ENCODE measurements at places on chromosomes 6 and 20.

- no peak for DNase-seq
These were observed 79.5 kb downstream of the CTNNBL1 start for GRCh38 chr20:37773291-37773826.

DNA sequence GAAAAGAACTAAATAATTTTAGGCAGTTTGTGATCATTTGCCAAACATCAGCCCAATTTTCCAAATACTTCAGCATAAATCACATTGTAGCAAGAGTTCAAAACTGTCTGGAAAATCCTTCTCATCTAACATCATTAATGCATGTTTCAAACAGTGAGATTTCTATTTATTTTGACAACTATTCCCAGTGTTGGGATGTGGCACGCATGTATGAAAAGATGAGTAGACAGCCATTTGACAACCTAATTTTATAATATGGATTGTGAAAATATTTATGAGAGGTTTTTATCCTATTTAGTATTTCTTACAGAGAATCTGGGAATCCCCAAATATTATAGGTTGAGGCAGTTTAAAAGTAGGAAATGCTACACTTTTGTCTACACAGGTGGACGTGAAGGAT lies 357.6 kb upstream of the ARID1B start:
- no peak for DNase-seq

- DNase-seq: no peak
These were observed 263.6 kb downstream of the EYA4 start for GRCh38 chr6:133504761-133505160.

- no peak for DNase-seq
These were observed 272.5 kb downstream of the BTBD9 start for GRCh38 chr6:38367231-38367630.

DNA sequence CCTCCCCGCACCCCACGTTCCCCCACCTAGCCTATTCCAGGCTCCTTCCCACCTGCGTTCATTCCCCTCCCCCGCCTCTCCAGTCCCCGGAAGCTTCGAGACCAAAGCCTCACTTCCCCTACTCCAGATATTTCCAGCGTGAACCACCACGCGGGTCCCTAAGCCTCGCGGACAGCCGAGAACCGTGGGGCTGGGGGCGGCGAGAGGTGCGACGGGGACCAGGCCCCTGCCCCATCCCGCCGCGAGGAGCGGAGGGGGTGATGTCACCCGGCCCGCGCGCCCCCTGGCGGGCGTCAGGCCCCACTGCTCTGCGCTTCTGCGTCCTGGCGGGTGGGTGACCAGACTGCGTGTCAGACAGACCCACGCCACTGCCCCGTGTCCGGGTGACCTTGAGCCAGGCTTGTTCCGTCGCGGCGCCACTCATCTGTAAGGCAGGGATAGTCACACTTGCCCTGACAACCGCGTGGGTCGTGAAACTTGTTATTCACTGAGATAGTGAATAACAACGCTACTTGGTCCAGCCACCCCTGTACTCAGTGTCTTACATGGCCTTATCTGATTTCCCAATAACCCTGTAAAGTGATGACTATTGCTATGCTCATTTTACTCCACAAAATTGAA lies 9.0 kb upstream of the HSP90AB1 start:
- no peak for DNase-seq

GRCh38 chr6:167574431-167575151 lies 249.7 kb downstream of the TTLL2 start:
- no peak for DNase-seq

DNA sequence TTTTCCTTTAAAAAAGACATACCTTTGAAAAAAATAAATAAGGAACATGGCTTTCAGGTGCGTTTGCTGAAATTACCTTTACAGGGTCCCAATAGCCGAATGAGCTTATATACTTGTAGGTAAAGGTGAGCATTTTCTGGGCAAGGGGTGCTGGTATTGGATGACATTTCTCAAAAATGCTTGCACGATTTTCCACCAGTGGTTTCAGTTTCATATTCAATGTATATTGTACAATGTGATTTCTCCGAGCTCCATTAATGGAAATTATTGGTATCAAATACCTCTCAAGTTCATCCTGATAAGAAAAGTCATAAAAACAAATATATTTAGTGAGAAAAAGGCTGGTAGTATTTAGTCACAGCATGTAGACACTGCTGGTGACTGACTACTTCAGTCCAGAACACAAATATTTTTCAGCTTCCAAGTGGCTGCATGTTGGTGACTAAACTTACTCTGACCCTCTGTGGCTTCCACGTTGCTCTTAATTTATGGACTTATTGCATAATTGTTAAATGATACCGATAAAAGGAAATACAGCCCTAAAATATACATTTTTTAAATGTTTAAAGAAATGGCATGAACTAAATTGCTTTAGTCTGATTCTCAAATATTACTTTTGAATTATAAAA lies 32.9 kb upstream of the ZBTB24 start:
- DNase-seq: no peak

DNA sequence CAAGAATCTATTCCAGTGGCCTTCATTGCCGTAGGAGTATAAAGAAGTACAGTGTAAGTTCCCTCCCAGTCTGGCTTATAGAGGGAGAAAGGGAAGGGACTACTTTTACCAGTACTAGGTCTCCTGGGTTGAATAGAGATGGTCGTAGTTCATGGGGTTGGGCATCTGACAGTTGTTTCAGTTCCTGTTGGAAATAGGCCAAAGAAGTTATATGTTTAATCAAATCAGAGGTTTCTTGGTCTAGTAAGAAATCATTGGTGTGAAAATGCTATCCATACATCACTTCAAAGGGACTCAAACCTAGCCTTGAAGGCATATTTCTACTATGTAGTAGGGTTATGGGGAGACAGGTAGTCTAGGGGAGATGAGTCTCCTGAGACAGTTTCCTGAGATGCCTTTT lies 45.6 kb upstream of the MAN1A1 start:
- no peak for DNase-seq

DNA sequence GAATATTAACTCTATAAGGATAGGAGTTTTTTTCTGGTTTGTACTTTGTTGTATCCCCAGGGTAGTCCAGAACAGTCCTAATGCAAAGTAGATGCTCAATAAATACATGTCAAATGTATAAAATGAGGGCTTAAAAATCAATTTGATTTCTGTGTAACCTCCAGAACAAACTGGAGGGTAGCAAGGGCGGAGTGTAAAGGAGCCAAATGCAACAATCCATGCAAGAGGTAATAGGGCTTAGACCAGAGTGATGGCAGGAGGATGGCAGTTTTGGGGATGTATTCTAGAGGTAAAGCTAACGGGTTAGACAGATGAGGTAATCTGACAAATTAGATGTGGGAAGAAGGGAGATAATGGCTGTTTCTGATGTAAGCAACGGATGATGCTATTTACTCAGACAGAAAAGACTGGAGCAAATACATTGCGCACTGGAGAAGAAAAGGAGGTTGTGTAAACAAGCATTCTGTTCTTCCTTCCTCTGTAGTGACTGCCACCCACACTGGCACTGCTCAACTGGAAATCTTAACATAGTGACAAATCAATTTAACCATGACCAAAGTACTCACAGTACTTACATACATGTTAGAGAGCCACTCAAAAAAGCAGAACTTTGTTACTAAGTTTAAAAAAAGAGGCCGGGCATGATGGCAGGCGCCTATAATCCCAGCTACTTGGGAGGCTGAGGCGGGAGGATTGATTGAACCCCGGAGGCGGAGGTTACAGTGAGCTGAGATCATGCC lies 2.0 kb downstream of the ZNF318 start:
- no peak for DNase-seq

Data from RWPE1 (cell line).